ENCODE measurements at places on chromosomes 2 and 18.
A peak's percentile ranks its signal among the peaks of the same experiment; 100 is the strongest.

DNA sequence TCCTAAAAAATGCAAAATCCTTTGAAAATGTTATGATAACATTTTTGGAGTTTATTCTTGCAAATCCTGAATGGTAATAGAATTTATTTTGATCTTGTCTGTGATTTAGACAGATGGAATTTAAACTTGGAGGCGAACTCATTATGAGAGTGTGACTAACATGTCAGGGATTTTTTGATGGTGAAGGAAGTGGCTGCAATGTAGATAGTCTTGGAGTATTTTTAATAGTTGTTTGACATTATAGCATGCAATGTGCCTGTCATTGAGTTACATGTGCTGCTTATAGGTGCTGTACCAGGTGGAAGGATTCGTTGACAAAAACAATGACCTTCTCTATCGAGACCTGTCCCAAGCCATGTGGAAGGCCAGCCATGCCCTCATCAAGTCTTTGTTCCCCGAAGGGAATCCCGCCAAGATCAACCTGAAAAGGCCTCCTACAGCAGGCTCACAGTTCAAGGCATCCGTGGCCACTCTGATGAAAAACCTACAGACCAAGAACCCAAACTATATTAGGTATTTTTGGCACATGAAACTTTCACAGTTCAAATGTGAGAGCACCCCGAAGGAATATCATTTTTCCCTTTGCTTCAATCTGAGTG lies 141.8 kb downstream of the MYO1B start:
- no peaks in the 10 kb centered on the region for H3K27me3 ChIP-seq
- H3K4me1 ChIP-seq: no peaks in the 10 kb centered on the region
- no peak overlapping the region for H3K4me3 ChIP-seq
- no peak for DNase-seq

GRCh38 chr2:221518201-221518934 lies 53.7 kb downstream of the EPHA4 start:
- DNase-seq: peak; percentile 73
- H3K27ac ChIP-seq: no peak overlapping the region
- peaks cover 14% of the 10 kb centered on the region for H3K4me1 ChIP-seq
- H3K27me3 ChIP-seq: no peaks in the 10 kb centered on the region

DNA sequence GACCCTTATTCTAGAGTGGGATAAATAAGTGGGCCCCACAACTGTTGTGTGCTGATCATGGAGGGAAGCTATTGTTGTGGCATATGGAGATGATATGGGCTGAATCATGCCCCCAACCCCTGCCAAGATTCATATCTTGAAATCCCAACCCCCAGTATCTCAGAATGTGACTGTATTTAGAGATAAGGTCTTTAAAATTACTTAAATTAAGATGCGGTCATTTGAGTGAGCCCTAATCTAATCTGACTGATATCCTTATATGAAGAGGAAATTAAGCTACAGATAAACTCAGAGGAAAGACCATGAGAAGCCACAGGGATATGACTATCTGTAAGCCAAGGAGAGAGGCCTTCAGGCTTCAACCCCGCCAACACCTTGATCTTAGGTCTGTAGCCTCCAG lies 188.3 kb upstream of the RND3 start:
- no peak for DNase-seq
- H3K4me1 ChIP-seq: no peaks in the 10 kb centered on the region
- no peak overlapping the region for H3K27ac ChIP-seq
- H3K36me3 ChIP-seq: no peaks in the 10 kb centered on the region
- no peak overlapping the region for H3K4me3 ChIP-seq
- H3K27me3 ChIP-seq: no peaks in the 10 kb centered on the region

DNA sequence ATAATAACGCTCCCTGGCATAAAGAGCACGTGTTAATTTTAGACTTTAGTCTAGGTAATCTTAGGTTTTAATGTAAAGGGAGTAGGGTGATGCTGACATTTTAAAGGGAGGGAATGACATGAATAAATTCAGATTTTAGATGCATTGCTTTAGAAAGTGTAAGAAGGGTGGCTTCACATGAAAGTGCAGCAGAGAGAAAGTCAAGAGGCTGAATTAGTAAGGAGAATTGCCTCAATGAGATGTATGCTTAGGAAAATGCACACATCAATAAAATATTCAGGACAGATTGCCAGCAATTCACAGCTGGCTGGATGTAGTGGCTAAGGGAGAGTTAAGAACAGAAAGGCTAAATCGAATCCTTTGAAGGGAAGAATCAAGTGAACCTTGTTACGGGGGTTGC lies 165.5 kb upstream of the CDH19 start:
- no peaks in the 10 kb centered on the region for H3K27me3 ChIP-seq
- H3K36me3 ChIP-seq: no peaks in the 10 kb centered on the region
- no peaks in the 10 kb centered on the region for H3K4me1 ChIP-seq
- no peak overlapping the region for H3K4me3 ChIP-seq
- H3K27ac ChIP-seq: no peak overlapping the region
- DNase-seq: no peak

- H3K4me1 ChIP-seq: no peaks in the 10 kb centered on the region
- H3K4me3 ChIP-seq: no peak overlapping the region
- DNase-seq: no peak
- H3K27ac ChIP-seq: no peak overlapping the region
- H3K36me3 ChIP-seq: no peaks in the 10 kb centered on the region
- peaks cover 32% of the 10 kb centered on the region for H3K27me3 ChIP-seq
Observed at GRCh38 chr2:135890835-135891234, 14.6 kb upstream of the MCM6 start.

- H3K4me1 ChIP-seq: peaks cover 3% of the 10 kb centered on the region
- no peak overlapping the region for H3K27ac ChIP-seq
- H3K36me3 ChIP-seq: no peaks in the 10 kb centered on the region
- H3K4me3 ChIP-seq: no peak overlapping the region
Observed at GRCh38 chr2:170155022-170155722, 22.8 kb upstream of the MYO3B start.

GRCh38 chr18:1526991-1527390 lies 622.3 kb downstream of the ADCYAP1 start:
- H3K27ac ChIP-seq: no peak overlapping the region
- DNase-seq: no peak
- no peaks in the 10 kb centered on the region for H3K4me1 ChIP-seq
- H3K27me3 ChIP-seq: no peaks in the 10 kb centered on the region
- no peak overlapping the region for H3K4me3 ChIP-seq
- H3K36me3 ChIP-seq: no peaks in the 10 kb centered on the region

- DNase-seq: no peak
- no peak overlapping the region for H3K27ac ChIP-seq
- no peaks in the 10 kb centered on the region for H3K36me3 ChIP-seq
- H3K4me1 ChIP-seq: peaks cover 4% of the 10 kb centered on the region
Observed at GRCh38 chr2:240205772-240206171, 65.3 kb upstream of the OTOS start.

DNA sequence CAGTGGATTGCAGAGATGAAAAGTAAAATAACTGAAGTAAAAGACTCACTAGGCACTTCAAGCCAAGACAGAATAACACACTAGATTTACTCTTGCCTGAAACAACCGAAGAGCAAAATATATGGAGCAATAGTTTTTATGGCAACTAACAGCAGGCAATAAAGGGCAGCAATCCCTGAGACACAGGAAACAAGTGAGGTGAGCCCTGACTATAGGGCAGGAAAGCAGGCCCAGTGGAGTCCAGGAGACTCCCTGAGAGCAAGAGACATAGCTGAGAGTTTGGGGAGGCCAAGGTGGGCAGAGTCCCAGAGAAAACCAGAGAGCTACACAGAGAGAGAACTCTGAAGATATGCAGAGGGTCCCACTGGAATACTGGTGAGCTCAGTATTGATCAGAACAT lies 18.8 kb downstream of the FARSB start:
- peak overlapping the region; percentile 1 for H3K27ac ChIP-seq
- H3K36me3 ChIP-seq: peaks cover 66% of the 10 kb centered on the region
- DNase-seq: no peak
- no peaks in the 10 kb centered on the region for H3K27me3 ChIP-seq

GRCh38 chr2:11495844-11496681 lies 30.1 kb upstream of the E2F6 start:
- no peak for DNase-seq
- H3K4me1 ChIP-seq: no peaks in the 10 kb centered on the region
- H3K27ac ChIP-seq: no peak overlapping the region
- no peaks in the 10 kb centered on the region for H3K36me3 ChIP-seq
- no peak overlapping the region for H3K4me3 ChIP-seq
- peaks cover 53% of the 10 kb centered on the region for H3K27me3 ChIP-seq

DNA sequence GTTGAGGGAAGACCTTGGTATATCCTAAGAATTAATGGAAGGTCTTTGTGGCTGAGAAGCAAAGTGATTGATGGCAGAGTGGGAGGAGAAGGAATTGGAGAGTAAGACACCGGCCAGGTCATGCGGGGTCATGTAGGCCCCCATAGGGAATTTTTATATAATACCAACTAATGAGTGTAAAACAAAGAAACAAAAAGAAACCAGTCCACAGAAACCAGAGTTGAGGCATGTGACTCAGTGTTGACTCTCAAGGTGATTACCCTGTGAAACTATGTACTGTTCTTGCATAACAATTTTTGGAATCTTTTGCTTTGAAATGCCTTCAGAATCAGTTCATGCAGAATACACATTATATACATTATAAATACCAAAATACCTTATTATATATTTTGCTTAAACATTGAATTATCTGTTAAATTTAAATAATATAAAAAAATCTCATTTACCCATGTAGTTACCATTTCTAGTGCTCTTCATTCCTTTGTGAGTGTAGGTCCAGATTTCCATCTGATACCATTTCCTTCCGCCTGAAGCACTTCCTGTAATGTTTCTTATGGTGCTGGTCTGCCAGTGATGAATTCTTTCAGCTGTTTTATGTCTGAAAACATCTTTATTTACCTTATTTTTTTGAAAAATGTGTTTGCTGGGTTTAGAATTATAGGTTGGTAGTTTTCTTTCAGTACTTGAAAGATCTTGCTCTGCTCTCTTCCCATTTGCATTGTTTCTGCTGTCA lies 8.6 kb downstream of the CLIP4 start:
- H3K4me3 ChIP-seq: no peak overlapping the region
- no peak for DNase-seq
- no peaks in the 10 kb centered on the region for H3K27me3 ChIP-seq
- peaks cover 48% of the 10 kb centered on the region for H3K4me1 ChIP-seq

DNA sequence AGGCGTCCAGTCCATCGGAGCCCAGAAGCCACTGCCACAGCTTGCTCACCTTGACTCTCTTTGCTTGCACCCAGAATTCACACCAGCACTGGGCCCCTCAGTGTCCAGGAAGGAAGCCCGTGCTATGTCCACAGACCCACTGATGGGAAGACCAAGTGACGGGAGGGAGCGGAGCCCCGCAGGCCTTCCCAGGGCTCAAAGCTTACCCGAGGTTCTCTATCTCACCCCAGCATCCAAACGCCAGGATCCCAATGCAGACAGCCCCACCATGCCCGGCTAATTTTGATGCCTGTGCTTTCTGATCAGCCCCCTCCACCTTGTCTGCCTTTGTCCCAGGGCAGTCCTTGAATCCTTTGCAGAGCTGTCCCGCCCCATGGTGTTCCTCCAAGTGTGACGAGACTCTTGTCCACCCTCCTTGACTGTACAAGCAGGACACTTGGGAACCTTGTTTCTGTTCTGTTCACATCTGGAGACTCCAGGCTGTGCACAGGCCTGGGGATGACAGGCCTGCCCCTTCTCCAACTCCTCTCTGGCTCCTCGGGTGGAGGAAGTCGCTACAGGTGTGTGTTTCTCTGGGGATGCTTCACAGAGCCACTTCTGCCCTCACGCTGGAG lies 12.0 kb downstream of the NPPC start:
- H3K4me1 ChIP-seq: no peaks in the 10 kb centered on the region
- no peak overlapping the region for H3K27ac ChIP-seq
- peaks cover 17% of the 10 kb centered on the region for H3K27me3 ChIP-seq
- peaks cover 4% of the 10 kb centered on the region for H3K36me3 ChIP-seq

- no peak overlapping the region for H3K27ac ChIP-seq
- no peaks in the 10 kb centered on the region for H3K4me1 ChIP-seq
- no peak for DNase-seq
- no peaks in the 10 kb centered on the region for H3K27me3 ChIP-seq
- H3K4me3 ChIP-seq: no peak overlapping the region
Observed at GRCh38 chr2:201709049-201709448, 10.6 kb upstream of the MPP4 start.

DNA sequence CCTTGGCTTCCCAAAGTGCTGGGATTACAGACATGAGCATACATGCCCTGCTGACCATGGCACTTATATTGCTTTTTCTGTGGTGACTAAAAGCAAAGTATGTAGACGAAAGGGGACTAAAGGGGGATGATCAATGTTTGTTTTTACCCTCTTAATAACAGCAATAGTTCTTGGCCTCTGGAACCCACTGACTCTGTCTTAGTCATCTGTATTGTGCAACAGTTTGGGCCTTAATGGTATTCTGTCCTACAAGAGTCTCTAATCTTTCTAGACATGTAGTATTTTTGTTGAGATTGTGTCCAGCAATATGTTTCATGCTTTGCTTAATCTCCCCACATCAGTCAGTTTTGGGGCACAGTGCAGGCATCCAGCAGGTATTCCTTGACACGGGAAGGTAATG lies 359.9 kb upstream of the FANCL start:
- no peaks in the 10 kb centered on the region for H3K4me1 ChIP-seq
- no peaks in the 10 kb centered on the region for H3K36me3 ChIP-seq
- no peak overlapping the region for H3K27ac ChIP-seq
- H3K4me3 ChIP-seq: no peak overlapping the region

- no peak for DNase-seq
- H3K4me3 ChIP-seq: no peak overlapping the region
- H3K4me1 ChIP-seq: peaks cover 4% of the 10 kb centered on the region
- peaks cover 6% of the 10 kb centered on the region for H3K36me3 ChIP-seq
- no peak overlapping the region for H3K27ac ChIP-seq
Observed at GRCh38 chr2:109500910-109501309, 112.9 kb downstream of the SEPTIN10 start.

GRCh38 chr18:76524900-76525698 lies 30.1 kb upstream of the ZNF516 start:
- H3K4me3 ChIP-seq: no peak overlapping the region
- peaks cover 52% of the 10 kb centered on the region for H3K27me3 ChIP-seq
- H3K27ac ChIP-seq: peak overlapping the region; percentile 68
- H3K4me1 ChIP-seq: peaks cover 3% of the 10 kb centered on the region
- no peak for DNase-seq

GRCh38 chr18:46386788-46387187 lies 270.2 kb downstream of the LOXHD1 start:
- H3K27ac ChIP-seq: peak overlapping the region; percentile 70
- H3K4me1 ChIP-seq: no peaks in the 10 kb centered on the region
- no peak overlapping the region for H3K4me3 ChIP-seq

DNA sequence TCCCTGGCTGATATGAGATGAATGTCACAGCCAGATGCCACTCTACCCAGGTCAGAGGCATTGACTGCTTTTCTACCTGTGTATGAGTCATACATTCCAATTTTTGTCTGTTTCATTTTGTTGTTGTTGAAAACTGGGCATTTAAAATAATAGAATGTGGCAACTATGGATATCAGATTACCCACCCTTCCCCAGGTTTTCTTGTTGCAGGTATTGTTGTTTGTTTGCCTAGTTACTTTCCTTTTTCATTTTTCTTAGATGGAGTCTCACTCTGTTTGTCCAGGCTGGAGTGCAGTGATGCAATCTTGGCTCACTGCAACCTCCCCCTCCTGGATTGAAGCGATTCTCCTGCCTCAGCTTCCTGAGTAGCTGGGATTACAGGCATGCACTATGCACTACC lies 70.2 kb downstream of the LRRC30 start:
- H3K4me1 ChIP-seq: no peaks in the 10 kb centered on the region
- H3K27ac ChIP-seq: no peak overlapping the region
- H3K36me3 ChIP-seq: no peaks in the 10 kb centered on the region
- no peaks in the 10 kb centered on the region for H3K27me3 ChIP-seq

- no peak overlapping the region for H3K27ac ChIP-seq
- no peak for DNase-seq
- no peaks in the 10 kb centered on the region for H3K4me1 ChIP-seq
- H3K4me3 ChIP-seq: no peak overlapping the region
- no peaks in the 10 kb centered on the region for H3K36me3 ChIP-seq
Observed at GRCh38 chr18:7196421-7196820, 34.5 kb upstream of the LRRC30 start.

- H3K27me3 ChIP-seq: no peaks in the 10 kb centered on the region
- no peaks in the 10 kb centered on the region for H3K36me3 ChIP-seq
- H3K4me3 ChIP-seq: no peak overlapping the region
- H3K27ac ChIP-seq: no peak overlapping the region
- H3K4me1 ChIP-seq: no peaks in the 10 kb centered on the region
Observed at GRCh38 chr2:48914477-48915089, 159.1 kb upstream of the LHCGR start.
